Stimulated activated CD8-positive, alpha-beta memory T cell treated with anti-CD3 and anti-CD28 coated beads, Interleukin-12 subunit alpha, Interleukin-12 subunit beta, amount 100 ng/mL, for 1 hour (primary cell): ENCODE measurements at places on chromosomes 11 and 22.

DNA sequence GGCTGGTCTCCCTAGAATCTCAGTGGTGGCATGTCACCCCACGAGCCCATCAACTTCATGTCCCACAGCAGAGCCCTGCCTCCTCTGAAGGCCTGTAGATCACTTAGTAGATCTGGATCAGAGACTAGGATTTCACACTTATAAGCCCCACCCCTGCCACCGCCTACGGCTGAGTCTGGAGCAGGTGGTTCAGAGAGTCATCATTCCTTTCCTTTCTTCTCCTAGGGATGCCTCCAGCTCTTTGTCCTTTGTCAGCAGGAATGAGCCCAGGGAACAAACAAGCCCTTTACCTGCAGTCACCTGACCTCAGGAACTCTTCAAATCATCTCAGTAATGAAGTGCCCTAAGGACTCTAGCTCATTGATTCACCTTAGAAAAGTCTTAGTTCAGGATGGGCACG lies 37.8 kb downstream of the SCGB1A1 start:
- DNase-seq: no peak

- no peak for DNase-seq
These were observed 89.0 kb downstream of the ISX start for GRCh38 chr22:35154937-35155387.

DNA sequence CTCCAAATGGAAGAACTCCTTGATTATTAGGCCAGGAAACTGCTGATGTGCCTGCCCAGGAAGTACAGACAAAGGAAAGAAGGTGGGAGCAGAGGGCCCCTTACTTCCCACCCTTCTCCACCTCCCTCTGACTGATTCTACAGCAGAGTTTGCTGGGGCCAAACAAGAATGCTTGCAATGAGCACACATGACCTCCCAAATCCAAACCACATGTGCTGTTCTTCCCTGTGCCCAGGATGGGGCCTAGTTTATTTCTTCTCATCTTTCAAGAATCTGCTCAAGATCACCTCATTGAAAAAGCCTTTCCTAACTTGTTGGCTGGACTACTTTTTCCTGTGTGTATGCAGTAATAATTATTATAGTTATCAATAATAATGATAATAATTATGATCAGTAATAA lies 286.1 kb downstream of the RAB38 start:
- DNase-seq: no peak

- no peak for DNase-seq
These were observed 1.8 kb upstream of the KRTAP5-4 start for GRCh38 chr11:1623716-1624115.

DNA sequence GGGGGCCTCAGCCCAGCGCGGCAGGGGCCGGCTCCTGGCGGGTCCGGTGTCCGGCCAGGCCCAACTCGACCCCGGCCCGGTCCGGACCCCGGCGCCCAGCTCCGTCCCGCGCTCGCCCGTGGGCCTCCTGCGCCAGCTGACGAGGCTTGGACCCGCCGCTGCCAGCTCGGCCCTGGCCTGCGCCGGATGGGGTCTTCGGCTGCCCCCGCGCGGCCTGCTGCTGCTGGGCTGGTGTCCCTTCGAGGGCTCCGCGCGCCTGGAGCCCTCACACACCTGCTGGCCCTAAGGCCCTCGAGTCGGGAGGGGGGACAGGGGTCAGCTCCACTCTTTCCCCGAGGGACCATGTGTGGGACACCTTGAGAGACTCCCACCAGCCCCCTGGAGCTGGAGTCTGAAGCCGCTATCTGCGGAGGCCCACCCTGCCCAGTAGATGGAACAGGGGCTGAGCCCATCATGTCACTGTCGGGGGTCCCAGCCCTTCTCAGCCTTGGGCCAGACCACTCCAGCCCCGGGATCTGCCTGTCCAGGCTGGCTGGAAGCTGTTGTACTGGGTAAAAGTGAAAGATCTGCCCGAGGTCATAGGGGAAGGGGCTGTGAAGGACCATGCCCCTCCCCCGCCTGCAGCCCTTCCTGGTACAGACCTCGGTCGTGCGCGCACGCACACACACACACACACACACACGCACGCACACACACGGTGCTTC lies 768 bp upstream of the CDKN1C start:
- DNase-seq: no peak
